Central memory CD4-positive, alpha-beta T cell (primary cell): ENCODE measurements at places on chromosomes 1 and 21.
A peak's percentile ranks its signal among the peaks of the same experiment; 100 is the strongest.

DNA sequence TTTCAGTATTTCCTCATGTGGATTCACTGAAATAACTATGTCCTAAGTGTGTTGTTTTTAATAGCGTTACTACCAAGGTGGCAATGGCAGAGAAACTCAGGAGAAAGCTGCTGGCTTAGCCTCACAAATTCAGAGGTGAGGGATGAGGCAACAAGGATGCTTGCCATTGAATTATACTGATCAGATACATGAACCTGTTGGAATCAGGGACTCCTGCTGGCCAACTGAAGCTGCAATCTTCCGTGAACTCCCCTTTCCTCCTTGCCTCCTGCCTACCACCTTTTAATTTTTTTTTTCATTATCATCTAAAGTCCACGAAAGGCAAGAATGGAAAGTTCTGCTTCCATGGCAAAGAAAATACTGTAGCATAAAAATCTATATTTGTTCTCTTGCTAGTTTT lies 254.7 kb downstream of the NFIA start:
- no peak for DNase-seq

DNA sequence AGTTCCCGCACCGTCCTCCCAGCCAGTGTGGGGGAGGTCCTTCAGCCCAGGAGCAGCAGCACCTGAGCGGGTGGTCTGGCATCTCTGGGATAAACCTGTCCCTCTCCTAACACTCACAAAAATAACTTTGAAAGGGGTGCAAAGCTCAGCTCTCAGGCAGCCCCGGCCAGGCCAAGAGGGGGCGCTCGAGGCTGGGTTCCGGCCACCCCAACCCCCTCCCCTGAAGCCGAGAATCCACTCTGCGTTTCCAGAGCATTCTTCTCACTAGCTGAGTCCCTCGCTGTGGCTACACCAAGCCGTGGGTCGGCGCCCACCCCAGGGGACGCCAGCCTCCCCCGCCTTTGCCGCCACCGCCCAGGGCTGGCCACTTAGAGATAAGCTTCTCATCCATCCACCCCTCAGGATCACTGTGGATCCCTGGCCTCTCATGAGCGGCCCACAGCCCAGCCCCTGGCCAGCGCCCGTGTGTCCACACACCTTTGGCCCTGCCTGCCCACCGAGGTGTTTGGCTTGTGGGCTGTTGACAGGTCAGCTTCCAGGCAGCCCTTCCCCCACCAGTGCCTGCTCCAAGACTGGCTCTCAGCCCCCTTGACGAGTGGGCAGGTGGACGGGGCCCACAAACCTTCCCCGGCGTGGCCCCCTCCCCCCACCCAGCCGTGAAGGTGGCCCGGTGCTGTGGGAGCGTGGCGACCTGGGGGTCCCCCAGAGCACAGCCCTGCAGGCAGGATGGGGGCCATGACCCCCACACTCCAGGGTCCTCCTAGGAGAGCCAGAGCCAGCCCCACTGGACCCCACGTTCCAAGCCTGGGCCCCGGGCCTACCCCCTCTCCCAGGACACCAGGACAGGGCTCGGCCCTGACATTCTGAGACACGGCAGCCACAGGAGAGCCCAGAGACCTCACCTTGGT lies 1.9 kb downstream of the FTCD start:
- DNase-seq: peak; percentile 15

DNA sequence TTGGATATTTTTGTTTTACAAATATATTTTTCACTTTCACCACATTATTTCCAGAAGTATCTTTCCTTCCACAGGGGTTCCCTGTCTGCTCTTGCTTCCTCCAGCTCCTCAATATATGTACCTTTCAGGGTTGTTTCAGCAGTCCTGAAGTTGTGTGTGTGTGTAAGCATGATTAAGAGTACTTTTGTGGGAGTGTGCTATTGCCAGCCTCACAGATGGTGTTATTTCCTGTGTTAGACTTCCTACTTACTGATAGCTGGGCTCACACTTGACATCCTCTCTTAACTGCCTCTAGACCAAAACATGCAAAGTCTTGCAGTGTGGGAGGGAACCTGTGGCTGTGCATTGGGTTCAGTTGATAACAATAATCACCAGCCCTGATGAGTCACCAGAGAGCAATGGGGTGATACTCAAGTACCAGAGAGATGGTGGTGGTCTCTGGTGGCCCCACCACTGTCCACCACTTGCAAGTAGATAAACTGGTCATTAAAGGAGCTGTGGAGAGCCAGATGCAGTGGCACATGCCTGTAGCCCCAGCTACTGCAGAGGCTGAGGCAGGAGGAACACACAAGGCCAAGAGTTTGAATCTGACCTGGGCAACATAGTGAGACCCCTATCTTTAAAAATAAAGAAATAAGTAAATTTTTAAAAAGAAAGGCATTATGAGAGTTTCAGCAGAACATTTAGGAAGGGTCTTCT lies 126.7 kb downstream of the NR5A2 start:
- DNase-seq: peak; percentile 49

DNA sequence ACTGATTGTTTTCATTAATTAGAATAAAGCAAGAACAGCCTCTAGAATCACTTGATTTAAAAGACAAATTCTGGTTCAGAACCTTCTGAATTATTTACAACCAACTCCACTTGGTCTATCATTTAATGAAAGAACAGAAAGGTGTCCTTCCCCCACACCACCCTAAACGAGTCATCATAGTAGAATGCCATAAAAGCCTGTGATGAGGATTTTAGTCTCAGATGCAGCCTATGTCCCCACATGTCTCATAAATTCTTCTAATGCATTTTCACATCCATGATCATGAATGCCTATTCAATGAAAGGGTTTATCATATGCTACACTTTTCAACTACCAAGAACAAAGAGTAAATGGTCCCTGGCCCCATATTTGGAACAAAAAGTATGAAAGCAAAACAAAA lies 508.1 kb downstream of the DPYD start:
- no peak for DNase-seq

DNA sequence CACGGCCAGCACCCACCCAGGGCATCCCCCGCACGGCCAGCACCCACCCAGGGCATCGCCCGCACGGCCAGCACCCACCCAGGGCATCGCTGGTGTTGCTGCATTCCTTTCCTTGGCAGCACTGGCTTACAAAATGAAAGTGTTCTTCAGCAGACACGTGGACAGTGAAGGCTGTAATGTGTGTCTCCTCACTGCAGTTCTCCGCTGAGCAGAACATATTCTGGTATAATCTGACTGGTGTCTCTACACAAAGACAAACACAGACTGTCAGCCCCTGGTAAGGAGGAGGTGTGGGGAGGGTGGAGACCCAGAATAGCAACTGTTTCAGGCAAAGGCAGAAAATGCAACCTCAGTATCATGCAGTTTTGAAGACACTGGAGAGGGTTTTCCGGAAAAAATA lies 7.3 kb downstream of the LYPD8 start:
- no peak for DNase-seq
